ENCODE measurements at places on chromosomes 1 and 21. TPM values are rescaled to one million over a fixed set of nuclear protein-coding genes. Genes with fewer than 3 reads are reported as not detected.
A peak's percentile ranks its signal among the peaks of the same experiment; 100 is the strongest.

RAP1GAP gene
- 16.6 TPM for polyA plus RNA-seq

- no peak for DNase-seq
These were observed 3.2 kb downstream of the ZP4 start for GRCh38 chr1:237887542-237887941.

GRCh38 chr1:186443638-186444037, 17.3 kb downstream of the PDC start:
- DNase-seq, result no peak

GRCh38 chr1:166852918-166853317, 13.6 kb downstream of the POGK start:
- DNase-seq, result no peak

- DNase-seq, result no peak
These were observed 28.5 kb upstream of the ABCG1 start for GRCh38 chr21:42190486-42190863.

DNA sequence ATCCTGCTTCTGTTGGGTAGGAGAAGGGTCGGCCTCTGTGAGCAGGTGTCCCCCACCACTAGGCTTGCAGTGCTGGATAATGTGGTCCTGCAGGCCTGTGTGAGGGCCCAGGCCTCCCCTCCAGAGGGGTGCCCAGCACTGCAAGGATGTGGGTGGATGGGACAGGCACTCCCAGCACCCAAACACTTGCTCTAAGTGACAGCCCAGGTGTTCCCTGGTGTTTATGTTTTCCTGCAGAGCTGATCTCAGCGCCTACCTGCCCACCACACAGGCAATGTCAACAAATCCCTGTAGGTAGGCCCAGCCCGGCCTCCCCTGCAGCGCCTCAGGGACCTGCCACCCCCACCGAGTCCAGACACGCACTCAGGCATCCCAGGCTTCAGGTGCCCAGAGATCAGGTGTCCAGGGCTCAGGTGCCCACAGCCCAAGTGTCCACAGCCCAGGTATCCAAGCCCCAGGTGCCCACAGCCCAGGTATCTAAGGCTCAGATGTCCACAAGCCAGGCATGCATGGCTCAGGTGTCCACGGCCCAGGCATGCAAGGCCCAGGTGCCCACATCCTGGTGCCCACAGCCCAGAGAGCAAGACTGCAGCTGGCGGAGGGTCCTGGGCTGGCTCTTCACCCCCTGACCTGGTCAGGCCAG, 59.2 kb downstream of the WNT9A start:
- DNase-seq, result no peak

GRCh38 chr1:147891088-147891487, 11.5 kb upstream of the GJA8 start:
- DNase-seq, result no peak

OR2T3 gene
- polyA plus RNA-seq, result not detected

DNA sequence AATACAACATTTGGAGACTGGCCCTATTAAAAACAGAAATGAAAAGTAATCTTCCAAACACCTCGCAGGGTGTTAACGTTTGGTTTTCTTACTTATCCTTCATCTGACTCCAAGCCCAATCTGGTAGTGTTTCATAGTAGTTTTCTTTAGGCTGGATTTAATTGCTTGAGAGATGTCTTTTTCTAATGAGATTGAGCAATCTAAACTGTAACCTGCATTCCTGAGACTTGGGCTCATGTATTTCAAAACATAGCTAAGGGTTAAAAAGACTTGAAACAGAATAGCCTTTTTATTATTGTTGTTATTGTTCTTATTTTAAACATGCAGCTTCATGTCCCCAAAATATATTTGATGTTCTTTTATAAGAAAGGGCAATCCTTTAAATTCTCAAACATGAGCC, 278.9 kb downstream of the TGFB2 start:
- DNase-seq, result no peak

GRCh38 chr1:65963156-65963888, 170.6 kb downstream of the PDE4B start:
- no peak for DNase-seq

SLAMF6 gene
- 0.11 TPM for polyA plus RNA-seq

- no peak for DNase-seq
These were observed 95.9 kb downstream of the RASAL2 start for GRCh38 chr1:178189814-178190213.

GRCh38 chr1:186026946-186027345, 292.8 kb downstream of the HMCN1 start:
- no peak for DNase-seq

DNA sequence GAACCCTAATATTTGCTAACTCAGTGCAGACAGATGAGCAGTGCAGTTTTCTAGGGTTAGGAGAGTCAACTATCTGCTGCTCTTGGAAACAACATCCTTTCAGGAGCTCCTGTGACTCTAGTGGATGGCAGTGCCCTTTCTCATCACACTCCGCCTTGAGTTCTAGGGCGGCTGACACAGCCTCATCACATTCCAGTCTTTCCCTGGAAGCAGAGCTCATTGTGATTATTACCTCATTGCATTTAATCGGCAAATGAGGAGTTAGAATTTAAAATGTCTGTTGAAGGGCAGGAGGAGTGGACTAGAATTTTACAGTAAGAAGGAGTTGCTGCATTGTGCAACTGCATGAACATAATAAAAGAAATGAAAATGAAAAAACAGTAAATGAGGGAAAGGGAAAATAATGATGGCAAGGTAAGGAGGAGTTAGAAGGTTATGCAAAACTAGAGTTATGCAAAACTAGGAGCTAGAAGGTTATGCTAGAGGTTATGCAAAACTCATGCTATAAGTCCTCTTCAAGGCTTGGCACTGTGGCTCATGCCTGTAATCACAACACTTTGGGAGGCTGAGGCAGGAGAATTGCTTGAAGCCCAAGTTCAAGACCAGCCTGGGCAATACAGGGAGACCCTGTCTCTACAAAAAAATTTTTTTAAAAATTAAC, 6.9 kb upstream of the PTGFRN start:
- DNase-seq, result no peak

PGLYRP3 gene
- polyA plus RNA-seq, result not detected

DNA sequence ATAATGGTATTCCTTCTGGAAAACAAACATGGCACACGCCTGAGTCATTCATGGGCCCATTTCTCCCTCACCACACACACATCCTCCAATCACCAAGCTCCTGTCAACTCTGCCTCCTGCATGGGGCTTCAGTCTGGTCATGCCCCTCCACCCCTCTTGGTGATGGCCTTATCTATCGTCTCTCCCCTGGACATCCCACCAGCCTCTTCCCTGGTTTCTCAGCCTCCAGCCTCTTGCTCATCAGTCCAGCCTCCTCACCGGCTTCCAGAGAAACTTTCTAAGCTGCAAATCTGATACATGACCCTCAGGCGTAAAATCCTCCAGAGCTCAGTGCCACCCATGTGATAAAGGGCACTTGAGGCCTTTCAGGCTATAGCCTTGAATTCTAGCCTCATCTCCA, 243.9 kb downstream of the FOXD2 start:
- DNase-seq, result no peak

- no peak for DNase-seq
These were observed 4.4 kb downstream of the CLDN19 start for GRCh38 chr1:42735477-42736105.

GRCh38 chr1:169550294-169550693, 36.0 kb downstream of the F5 start:
- no peak for DNase-seq

- no peak for DNase-seq
These were observed 543.3 kb downstream of the DPYD start for GRCh38 chr1:97377432-97378034.

DNA sequence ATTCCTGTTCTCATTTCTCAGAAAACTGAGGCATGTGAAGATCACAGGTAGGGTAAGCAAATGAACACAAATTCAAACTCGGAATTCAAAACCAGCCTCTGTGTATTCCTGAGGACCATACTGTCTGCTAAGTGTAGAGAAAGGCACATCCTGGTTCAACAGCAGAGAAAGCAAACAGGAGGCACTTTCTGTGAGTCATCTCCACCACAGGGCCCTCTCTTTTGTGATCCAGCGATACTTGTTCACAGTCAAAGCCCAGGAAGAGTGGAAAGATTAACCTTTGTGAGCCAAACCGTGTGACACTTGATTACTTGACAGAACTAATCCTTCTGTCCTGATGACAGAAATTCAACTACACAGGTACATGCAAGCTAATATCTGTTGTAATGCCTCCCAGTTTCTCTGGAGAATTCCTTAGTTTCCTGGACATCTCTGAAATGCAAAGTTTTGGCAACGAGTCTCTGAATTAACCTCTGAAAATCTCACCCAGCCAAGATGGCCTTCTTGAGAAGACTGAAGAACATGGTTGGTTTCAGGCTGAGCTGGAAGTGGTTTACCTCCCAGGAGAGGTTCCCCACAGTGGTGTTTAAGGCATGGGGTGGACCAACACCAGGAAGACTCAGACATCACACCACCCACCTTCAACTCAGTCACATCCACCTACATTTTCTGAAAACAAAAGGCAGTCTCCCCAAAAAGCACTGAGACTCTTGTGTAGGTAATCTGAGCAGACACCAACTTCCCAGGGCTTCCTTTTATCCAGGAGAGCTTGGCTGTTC, 98.2 kb upstream of the ERG start:
- DNase-seq, result no peak

DNA sequence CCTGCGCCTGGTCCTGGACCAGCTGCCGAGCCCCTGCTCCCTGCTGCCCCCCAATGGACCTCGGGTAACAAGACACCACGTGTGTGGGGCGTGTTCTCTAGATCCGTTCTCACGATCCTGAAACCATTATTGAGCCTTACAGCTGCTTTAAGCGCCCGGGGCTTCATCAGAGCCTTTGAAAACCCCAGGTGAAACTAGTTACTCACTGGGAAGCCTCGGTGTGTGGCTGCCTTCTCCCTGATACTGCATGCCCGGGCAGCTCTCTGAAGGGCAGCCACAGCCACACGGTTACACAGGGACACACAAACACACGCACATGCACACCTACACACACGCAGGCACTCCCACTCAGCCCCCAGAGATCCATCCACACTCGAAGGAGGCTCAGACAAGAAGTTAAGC, 5.3 kb downstream of the HES2 start:
- no peak for DNase-seq

DNA sequence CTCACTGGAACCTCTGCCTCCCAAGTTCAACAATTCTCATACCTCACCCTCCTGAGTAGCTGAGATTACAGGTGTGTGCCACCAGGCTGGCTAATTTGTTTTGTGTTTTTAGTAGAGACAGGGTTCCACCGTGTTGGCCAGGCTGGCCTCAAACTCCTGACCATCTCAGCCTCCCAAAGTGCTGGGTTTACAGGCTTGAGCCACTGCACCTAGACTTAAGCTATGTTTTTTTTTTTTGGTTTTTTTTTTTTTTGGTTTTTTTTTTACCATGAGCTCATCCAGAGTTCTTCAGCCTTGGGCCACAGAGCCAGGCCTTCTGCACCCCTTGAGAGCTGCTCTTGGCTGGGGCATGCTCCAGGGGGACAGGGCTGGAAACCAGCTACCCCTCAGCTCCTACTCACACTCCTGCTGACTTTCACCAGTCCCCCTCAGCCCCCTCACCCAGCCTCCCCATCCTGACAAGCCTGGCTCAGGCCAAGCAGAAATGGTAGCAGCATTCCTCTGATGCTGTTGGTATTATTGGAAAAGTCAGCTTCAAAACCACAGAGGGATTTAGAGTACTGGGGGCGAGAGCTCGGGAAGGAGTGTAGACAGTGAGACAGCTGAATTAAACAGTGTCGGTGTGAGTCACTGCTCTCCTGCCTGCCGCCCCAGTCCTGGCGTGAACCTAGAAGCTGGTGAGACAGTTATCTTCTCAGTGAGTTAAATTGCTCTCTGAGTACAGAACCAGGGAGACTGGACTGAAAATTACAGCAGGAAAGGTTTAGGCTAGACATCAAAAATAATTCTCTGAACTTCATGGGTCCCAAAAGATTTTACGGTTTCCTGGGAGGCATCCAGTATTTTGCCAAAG, 63.7 kb downstream of the NAV1 start:
- DNase-seq, result no peak

DNA sequence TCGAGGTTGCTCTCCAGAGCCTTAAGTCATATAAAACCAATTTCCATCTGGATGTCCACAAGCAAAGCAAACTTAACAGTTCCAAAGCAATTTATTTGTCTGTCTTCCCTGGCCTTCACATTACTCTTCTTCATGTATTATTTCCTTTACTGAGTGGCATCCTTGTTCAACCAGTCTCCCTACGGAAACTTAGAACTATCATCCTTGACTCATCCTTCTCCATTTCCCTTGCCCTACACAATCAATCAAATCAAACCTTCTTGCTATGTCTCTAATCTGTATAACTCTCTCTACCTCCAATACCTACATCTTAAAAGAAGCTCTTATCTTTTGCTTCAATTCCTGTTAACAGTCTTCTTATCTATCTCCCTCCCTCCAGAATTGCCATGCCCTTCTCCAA, 25.4 kb downstream of the EGLN1 start:
- no peak for DNase-seq

DNA sequence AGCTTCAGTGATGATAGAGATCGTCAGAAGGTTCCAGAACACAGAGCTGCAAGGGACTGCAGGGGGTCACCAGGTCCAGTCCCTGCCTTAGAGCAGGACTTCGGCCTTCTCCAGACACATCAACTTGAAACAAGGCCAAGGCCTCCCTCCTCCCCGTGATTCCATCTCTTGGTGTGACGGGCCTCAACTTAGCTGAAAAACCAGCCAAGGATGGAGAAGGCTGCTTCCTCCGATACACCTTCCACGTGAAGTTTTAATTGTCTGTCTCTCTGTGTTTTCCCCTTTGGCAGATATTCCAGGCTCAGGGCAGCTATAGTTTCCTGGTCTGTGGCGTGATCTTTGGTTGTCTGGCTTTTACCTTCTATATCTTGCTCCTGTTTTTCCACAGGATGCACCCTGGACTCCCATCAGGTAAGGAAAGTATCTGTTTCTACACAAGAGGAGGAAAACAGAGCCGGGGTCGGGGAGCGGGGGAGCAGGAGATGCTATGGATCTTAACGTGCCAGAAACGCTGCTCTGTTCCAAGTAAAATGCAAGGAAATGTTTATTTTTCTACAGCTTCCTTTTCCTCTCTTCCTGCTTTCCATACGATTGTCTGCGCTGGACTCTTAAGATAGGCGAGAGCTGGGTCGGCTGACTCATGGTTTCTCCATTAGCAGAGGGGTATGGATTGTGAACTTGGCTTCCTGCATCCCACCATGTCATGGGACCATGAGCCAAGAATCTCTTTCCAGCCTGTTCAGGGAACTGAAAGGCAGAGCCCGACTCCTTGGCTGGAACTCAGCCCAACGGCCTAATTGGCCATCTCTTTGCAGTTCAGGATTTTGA, 32.8 kb downstream of the ELK4 start:
- DNase-seq, result peak; percentile 58

DNA sequence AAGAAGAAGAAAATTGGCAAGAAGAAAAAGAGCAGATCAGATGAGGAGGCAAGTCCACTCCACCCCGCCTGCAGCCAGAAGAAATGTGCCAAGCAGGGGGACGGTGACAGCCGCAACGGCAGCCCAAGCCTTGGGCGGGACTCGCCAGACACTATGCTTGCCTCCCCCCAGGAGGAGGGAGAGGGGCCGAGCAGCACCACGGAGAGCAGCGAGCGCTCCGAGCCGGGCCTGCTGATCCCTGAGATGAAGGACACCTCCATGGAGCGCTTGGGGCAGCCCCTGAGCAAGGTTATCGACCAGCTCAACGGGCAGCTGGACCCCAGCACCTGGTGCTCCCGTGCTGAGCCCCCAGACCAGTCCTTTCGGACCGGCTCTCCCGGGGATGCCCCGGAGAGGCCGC, 9.0 kb upstream of the SLC25A34 start:
- no peak for DNase-seq

FCRL6 gene
- 0.32 TPM for polyA plus RNA-seq

CYYR1 gene
- 57.7 TPM for polyA plus RNA-seq
